ENCODE measurements at places on chromosomes 2 and 18.

DNA sequence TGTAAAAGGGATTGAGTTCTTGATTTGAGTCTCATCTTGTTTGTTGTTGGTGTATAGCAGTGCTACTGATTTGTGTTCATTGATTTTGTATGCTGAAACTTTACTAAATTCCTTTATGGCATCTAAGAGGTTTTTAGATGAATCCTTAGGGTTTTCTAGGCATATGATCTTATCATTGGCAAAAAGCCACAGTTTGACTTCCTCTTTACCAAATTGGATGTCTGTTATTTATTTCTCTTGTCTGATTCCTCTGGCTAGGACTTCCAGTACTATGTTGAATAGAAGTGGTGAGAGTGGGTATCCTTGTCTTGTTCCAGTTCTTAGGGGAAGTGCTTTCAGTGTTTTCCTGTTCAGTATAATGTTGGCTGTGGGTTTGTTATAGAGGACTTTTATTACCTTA lies 4.8 kb downstream of the ANKAR start:
- DNase-seq, result no peak

DNA sequence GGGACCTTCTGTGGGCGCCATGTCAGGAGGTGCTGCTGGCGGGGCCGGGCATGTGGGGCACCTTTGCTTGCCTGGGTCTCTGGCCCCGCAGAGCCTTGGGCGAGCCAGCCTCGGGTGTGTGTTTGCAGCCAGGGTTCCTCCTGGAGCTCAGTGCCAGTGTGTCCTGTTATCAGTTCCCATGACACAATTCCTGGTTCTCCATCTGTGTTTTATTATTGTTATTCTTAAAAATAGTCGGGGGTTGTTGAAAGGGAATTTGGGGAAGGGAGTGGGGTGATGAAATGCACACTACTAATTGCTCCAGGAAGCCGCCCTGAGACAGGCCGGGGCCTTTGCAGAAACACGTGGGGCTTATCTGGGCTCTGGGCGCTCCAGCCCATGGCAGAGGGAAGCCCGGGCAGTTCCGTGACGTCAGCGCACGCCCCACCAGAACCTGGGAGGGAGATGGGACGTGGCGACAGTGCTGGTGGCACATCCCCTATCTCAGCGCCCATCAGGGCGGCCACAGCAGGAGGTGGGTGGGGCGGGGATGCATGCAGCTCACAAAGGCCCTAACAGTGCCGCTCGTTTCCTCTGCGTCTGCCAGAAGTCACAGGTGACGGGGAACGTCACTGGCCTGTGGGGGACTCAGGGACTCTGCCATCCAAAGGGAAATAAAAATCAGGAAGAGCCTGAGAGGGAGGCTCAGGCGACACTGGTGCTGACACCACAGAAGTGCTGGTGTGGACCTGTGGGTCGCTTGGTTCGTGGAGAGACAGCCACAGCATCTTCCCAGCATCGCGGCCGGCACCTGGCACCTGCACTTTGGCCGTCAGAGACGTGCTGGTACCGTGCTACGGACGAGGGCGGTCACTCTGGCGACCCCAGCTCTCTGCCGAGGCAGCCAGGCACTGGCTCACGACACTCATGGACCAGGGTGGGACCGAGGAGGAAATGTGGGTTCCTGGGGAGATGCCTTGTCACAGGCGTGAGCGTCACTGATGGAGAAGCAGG lies 131.0 kb downstream of the NFATC1 start:
- DNase-seq, result no peak

GRCh38 chr2:240202586-240202985 lies 62.1 kb upstream of the OTOS start:
- DNase-seq, result no peak

GRCh38 chr2:633371-633770 lies 43.8 kb downstream of the TMEM18 start:
- no peak for DNase-seq

DNA sequence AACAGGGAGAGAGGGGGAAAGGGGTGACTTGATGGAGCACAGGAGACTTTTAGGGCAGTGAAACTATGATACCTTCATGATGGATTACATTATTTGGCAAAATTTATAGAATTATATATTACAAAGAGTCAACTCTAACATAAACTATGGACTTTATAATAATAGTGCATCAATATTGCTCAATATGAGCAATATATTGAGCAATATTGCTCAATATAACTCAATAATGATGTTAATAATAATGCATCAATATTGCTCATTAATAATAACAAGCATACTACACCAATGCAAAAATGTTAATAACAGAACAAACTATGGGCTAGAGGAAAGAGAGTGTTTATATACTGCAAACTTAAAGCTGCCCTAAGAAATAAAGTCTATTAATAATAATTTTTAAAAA lies 3.1 kb upstream of the UNC80 start:
- no peak for DNase-seq

DNA sequence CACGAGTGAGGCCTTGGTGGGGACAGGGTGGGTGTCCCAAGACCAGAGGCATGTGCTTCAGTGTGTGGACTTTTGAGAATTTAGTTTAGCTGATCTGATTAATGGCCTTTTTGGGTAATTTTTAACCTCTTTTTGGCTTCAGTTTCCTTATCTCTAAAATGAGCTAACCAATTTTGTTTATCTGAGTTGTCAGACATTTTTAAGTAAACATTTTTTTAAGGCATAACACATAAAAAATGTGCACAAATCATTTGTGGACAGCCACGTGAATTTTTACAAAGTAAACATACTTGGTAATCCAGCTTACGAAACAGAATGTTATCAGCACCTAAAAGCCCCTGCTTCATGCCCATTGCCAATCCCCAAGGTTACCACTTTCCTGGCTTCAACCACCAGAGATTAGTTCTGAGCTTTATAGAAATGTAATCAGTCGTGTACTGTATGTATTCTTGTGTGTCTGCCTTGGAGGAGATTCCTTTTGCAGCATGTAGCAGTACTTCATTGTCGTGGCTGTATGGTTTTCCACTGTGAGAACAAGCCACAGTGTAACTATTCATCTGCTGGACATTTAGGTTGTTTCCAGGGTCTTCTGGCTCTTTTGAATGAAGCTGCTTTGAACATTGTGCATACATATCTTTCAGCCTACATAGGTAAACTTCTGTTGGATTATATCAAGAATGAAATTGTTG lies 8.4 kb upstream of the INO80C start:
- no peak for DNase-seq

DNA sequence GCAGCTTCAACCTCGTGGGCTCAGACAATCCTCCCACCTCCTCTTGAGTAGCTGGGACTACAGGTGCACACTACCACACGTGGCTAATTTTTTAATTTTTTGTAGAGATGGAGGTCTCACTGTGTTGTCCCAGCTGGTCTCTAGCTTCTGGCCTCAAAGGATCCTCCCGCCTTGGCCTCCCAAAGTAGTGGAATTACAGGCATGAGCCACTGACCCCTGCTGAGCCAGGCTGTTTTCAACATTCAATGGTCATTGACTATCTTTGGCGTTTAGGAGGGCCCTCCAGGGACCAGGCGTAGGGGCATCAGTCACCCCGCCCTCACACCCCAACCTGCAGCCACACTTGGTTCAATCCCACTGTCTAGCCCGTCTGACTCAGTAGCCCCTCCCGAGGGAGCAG lies 5.2 kb downstream of the MZT2B start:
- DNase-seq, result no peak

DNA sequence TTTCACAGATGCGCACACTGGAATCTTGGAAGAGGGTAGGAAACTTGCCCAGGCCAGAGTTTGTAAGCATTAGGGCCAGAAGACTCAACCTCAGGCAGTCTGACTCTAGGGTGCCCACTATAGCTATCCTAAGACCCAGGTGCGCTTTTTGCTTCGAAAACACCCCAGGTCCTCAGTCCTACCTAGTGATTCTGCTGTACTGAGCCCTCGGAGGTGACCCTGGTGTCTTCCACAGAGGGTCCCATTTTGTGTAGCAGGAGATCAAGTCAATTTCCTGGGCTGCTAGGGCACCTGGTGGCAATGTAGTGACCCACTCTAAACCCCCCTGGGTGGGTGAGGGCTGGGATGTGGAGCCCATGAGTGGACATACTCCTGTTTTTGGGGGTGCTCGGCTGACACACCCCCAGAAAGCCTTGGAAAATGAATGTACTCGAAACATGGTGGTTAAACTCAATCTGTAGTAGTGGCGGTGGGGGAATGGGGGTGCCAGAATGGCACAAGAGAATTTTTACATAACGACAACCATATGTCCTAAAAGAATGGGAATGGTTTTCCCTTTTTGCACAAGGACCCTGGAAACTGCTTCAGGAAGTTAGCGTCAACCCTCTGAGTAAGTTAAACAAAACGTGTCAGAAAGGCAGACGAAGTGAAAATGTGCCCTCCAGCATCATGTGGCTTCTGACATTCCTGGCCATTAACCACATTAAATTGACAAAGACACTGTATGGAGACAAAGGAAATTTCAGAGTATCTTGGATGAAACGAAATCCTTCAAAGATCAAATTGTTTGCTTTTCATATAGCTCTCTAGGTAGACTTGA lies 218.0 kb upstream of the COPS8 start:
- DNase-seq, result no peak

- no peak for DNase-seq
Observed at GRCh38 chr2:156810094-156810493, 373.9 kb downstream of the GPD2 start.

DNA sequence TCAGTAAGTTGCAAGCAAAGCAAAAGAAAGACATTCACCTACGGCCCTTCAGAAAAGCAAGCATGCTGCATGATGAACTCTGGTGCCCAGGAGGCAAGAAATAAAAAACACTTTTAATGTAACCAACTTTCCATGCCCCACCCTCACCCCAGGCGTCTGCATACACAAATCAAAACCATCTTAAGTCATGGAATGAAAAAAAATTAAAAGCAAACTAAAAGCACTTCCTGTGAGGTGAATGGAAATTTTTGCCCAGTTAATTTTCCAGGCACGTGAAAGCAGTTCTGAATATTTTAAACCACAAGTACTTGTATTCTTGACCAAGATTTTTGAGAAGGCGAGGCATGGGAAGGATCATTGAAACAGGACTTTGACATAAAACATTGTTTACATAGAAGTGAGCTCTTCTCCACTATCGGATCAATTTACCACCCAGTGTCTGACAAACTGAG lies 2.5 kb upstream of the ICOS start:
- DNase-seq, result no peak

DNA sequence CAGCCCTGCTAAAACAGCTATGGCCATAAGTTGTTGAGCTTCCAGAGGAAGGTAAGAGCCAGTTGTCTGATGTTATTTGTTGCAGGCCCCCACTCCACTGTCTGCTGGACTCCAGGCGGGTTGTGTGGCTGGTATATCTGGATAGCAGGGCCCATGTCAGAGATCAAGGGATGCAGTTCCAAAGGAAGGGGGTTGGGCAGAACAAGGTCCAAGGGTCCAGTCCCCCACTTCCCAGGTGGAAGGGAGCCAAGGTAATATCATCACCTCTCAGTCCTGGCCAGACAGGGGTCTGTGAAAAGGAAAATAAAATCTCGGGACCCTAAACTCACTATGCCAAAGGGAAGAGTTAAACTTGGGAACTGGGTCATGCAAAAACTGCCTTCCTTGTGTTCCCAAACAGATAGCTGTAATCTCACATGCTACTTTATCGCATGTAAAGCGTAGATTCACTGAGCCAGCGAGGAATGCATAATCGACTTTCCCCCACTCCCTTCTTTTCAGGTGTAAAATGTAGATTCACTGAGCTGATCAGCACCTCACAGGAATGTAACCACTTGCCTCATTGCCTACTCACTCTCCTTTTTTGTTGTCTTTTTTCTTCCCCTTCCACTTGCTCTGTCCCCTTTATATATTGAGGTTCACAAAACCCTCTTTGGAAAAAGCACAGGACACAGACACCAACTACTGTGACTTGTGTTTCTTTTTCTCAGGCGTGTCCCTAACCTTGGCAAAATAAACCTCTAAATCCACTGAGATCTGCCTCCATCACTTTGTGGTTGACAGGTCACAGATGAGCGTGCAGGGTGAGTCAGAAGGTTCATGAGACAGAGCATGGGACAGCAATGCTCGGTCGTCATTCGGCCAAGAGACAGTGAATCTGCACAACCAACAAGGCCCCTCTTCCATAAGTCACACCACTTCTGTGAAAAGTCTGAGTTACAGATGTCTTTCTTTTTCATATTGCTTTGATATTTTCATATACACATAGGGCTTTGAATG lies 255.3 kb upstream of the SIX2 start:
- DNase-seq, result no peak

DNA sequence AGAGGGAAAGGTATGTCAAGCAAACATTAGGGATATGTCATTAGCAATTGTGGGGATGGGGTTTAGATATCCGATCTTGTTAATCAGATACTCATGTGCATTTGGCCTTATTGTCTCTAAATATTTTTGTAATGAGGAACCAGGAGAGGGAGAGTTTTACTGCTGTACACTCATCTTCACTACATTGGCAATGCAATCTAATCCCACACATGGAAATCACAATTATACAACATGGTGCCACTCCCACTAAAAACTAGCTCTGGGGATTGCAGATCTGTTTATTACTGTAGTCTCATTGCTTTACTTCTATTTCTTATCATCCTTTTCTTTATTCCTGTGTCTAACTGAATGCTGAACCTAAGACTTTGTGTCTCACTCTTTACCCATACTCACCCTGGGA lies 39.6 kb upstream of the KCNJ3 start:
- DNase-seq, result no peak

GRCh38 chr18:50093366-50094064 lies 101.4 kb downstream of the MYO5B start:
- no peak for DNase-seq

GRCh38 chr2:177568893-177569292 lies 176.3 kb downstream of the AGPS start:
- no peak for DNase-seq

GRCh38 chr2:73009177-73009839 lies 62.2 kb downstream of the SFXN5 start:
- no peak for DNase-seq

- no peak for DNase-seq
Observed at GRCh38 chr18:74708169-74708568, 110.5 kb downstream of the ZNF407 start.

DNA sequence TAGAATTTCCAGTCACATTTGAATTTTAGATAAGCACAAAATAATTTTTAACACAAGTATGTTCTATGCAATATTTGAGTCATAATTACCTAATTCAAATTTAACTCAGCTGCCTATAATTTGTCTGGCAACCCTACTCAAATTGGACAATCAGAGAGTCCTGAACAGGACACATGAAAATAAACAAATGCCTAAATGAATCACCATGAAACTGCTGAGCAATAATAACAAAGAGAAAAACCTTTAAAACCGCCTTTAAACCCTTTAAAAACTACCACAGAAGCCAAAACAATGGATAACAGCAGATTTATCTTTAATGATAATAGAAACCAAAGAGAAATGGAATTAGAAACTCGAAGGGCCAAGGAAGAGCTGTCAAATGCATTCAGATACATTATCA lies 39.5 kb downstream of the ARL4C start:
- no peak for DNase-seq

DNA sequence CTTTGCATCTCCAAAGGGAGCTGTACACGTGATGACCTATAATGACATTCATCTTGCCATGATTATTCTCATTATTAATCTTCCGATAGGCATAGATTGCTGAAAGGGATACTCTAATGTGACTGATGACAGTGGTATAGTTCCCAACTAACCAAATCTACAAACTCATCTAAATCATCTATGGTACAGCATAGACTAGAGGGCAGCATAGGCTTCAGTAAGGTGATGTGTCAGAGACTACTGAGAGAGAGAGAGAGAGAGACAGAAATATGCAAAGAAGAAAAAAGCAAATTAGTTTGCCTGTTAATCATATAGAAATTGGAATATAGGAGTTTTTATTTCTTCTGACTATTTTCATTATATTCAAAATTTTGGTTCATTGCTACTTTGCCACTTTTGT lies 89.3 kb downstream of the CSRNP3 start:
- no peak for DNase-seq

- no peak for DNase-seq
Observed at GRCh38 chr2:60504049-60504448, 49.4 kb downstream of the BCL11A start.

Measured in GM12864 (cell line).